ENCODE measurements at places on chromosomes 6 and 20. TPM values are rescaled to one million over a fixed set of nuclear protein-coding genes. Genes with fewer than 3 reads are reported as not detected.

- no peak for DNase-seq
These were observed 243.0 kb downstream of the TSHZ2 start for GRCh38 chr20:53215166-53215565.

The GINS1 gene
- total RNA-seq: 0.63 TPM

The LRRC73 gene
- total RNA-seq: 0.50 TPM

DNA sequence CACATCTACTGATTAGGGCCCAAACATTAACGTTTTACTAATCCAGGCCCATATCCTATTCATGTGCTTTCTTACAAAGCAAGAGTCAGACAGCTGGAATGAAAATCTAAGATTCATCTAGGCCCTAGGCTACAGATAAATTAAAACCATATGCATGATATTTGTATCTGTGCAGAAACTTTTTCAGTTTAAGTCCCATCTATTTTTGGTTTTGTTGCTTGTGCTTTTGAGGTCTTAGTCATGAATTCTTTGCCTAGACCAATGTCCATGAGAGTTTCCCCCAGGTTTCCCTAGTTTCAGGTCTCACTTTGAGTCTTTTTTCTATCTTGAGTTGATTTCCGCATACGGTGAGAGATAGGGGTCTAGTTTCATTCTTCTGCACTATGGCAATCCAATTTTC, 20.2 kb downstream of the ADNP start:
- DNase-seq: no peak

- no peak for DNase-seq
These were observed 6.6 kb downstream of the EZR start for GRCh38 chr6:158812611-158813010.

The SLC12A5 gene
- not detected for total RNA-seq

DNA sequence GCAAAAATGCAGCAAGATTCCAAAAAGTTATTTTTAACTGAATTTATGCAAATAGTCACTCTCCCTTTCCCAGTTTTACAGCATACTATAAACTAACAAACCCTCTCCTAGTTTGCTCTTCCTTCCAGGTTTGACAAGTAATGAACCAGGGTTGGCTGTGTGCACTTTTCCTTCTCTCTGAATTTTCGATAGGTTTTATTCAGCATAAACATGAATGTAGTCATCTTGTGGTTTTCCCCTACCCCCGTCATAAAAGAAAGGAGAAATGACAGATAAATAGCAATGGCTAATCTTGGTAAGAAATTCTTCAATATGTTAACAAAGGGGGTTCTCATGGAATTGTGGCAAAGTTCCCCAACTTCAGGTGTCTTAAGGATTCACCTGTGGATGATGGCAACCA, 26.3 kb downstream of the PRDM1 start:
- no peak for DNase-seq

GRCh38 chr6:43318011-43318410, 9.4 kb upstream of the CRIP3 start:
- no peak for DNase-seq

GRCh38 chr6:139256087-139256486, 35.7 kb downstream of the TXLNB start:
- DNase-seq: no peak

GRCh38 chr6:127952831-127953230, 52.0 kb upstream of the THEMIS start:
- no peak for DNase-seq

DNA sequence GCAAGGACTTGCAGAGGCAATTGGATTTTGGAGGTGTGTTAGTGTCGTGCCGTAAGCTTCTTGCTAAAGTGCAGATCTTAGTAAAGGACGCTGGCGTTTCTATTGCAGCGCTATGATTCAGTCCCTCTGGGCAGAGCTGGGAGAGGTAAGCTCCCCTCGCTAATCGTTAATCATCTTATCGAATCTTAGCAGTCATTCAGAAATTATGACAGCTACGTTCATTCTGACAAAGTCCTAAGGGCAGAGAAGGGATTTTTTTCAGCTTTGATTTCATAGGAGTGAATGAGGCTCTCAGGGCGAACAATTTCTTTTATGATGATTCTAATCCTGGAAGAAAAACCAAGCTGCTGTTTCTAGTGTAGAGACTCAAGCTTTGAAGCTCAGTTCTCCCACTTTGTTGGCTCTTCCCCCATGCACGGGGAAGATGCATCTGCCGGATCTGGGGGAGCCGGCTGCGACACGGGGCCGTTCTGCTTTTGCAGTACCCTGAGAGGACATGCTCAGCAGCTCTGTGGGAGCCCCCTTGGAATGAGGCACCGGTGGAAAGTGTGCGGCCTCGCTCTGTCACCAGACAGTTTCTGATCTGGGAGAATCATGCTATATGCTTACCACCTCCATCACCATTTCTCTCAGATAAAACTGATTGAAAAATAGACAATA, 79.1 kb upstream of the SLC22A23 start:
- peak; percentile 70 for DNase-seq

The ALDH8A1 gene
- 5.0 TPM for total RNA-seq

The HLA-DRB5 gene
- 71.0 TPM for total RNA-seq

The GPR63 gene
- total RNA-seq: 2.0 TPM

DNA sequence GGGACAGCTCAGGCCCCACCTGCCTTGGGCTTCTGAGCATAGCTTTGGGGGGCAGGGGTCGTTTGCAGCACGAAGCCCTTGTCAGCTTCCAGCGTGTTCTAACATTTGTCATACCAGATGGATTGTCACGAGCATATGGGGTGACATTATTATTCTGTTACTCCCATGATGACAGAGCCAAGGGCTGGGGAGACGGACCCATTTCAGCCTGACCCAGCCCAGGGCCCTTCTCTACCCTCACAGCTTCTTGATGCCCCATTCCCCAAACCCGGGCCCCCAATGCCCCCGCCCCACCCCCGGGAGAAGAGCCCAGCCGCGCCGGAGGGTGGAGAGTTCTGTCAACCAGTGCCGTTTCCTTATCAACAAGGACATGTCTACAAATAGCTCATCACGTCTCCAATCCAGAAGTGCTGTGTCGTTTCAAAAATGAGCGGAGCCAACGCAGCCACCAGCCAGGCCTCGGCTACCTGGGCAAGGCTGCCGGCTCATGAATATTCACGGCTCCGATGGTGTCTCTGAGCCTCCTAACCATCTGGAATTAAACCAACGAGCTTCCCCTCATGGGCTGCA, 9.6 kb upstream of the CHRNA4 start:
- no peak for DNase-seq

DNA sequence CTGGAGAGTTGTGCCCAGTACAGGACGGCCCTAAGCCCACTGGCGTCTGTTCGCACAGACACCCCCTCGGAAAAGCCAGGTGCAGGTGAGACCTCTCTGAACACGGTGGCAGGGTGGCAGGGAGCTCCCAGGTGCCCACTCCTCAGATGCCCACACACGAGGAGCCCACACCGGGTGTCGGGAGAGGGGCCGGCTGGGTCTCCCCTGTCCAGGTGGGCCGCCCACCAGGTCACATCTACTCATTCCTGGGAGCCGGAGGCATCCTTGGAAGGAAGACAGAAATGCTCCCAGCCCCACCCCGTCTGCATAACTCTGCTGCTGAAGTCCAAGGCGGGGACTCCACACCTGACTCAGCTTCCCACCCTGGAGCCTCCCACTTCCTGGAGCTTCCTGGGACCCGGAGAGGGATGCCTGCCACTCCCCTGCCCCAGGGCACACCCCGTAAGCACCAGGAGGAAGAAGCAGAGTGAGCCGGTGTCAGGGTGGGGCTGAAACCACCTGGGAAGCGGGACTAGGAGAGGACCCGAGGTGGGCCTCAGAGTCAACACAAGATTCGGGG, 2.5 kb downstream of the SRMS start:
- DNase-seq: no peak

DNA sequence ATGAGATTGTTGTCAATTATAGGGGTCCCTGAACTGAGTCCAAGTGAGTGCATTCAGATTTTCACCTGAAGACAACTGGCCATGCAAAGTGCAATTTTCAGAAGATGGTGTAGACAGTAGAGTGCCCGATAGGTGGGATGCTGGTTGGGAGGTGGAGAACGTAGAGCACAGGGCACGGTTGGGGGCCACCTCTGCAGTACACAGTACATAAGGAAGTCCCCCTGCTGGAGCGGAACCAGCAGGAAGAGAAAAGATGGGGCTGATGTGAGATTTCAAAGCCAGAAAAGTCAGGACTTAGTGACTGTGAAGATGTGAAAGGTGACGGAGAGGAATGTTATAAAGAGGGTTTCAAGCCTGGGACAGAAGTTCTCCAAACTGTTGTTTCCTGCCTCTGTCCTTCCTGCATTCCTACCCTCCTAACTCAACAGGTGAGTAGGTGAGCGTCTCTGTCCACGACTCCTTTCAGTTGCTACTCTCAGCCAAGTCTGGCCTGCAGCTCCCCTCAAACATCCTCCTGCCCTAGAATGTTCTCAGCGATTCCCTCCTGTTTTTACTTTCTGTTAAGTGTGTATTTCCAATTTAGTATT, 330.8 kb downstream of the PRL start:
- no peak for DNase-seq

GRCh38 chr6:90425161-90425641, 128.6 kb upstream of the BACH2 start:
- DNase-seq: no peak

The MAP3K5 gene
- 18.7 TPM for total RNA-seq

- DNase-seq: no peak
These were observed 98.4 kb upstream of the KCNG1 start for GRCh38 chr20:51121272-51121671.

DNA sequence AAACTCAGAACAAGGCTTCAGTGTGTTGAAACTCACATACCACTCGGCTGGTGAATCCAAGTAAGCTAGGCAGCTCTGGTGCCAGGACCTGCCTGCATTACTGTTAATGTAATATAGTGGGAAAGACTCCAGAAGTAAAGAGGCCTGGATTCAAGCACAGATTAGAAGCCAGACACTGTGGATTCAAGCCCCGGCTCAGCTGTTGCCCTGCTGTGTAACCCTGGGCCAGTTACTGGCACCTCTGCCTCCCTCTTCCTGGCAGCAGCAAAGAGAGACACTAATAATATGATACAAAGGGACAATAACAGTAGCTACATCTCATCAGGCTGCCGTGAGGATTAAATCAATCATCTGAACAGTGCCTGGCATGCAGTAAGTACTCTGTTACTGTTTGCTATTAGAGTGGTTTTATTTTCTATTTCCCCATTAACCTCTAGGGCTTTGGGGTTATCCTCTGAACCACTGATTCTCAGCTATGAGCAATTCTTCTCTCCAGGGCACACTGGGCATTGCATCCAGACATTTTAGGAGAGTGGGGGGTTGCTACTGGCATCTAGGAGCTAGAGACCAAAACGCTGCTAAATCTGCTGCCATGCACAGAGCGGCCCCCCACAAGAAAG, 92.9 kb downstream of the ZMYND8 start:
- DNase-seq: no peak

The BTN3A1 gene
- 7.5 TPM for total RNA-seq

GRCh38 chr6:43457643-43458042, 2.3 kb upstream of the DLK2 start:
- DNase-seq: no peak

GRCh38 chr6:159838020-159838744, 38.1 kb downstream of the PNLDC1 start:
- DNase-seq: no peak

The PGC gene
- not detected for total RNA-seq

GRCh38 chr20:6575912-6576401, 191.5 kb upstream of the BMP2 start:
- no peak for DNase-seq

DNA sequence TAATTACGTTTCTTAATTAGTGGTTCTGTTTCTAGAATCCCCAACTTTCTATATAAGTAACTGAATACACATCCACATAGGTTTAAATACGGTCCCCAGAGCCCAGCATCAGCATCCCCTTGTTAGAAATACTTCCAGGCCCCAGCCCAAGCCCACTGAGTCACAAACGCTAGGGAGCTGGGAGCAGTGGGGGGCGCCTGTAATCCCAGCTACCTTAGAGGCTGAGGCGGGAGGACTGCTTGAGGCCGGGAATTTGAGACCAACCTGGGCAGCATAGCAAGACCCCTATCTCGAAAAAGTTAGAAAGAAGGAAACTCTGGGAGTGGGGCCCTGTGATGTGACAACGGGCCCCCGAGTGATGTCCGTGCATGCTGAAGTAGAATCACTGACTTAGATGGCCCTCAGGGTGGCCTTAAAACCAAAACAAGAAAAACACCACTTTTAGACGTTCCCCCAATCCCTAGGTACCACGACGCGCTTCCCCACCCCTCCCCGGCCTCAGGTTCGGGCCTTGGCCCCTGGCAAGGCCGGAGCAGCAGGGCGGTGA, 1.3 kb upstream of the PPP1R3G start:
- no peak for DNase-seq

- no peak for DNase-seq
These were observed 6.6 kb upstream of the PHIP start for GRCh38 chr6:79084693-79085092.

The RAET1L gene
- not detected for total RNA-seq

The FAM83C gene
- total RNA-seq: not detected

Data from esophagus muscularis mucosa (tissue), 4 donors.